Activated CD4-positive, alpha-beta T cell treated with anti-CD3 and anti-CD28 coated beads for 1 hour (primary cell): ENCODE measurements at places on chromosomes 5 and 9.
A peak's percentile ranks its signal among the peaks of the same experiment; 100 is the strongest.

- DNase-seq = no peak
Observed at GRCh38 chr9:17328331-17328730, 193.5 kb downstream of the CNTLN start.

- no peak for DNase-seq
Observed at GRCh38 chr5:136195971-136196820, 3.2 kb upstream of the SMIM32 start.

DNA sequence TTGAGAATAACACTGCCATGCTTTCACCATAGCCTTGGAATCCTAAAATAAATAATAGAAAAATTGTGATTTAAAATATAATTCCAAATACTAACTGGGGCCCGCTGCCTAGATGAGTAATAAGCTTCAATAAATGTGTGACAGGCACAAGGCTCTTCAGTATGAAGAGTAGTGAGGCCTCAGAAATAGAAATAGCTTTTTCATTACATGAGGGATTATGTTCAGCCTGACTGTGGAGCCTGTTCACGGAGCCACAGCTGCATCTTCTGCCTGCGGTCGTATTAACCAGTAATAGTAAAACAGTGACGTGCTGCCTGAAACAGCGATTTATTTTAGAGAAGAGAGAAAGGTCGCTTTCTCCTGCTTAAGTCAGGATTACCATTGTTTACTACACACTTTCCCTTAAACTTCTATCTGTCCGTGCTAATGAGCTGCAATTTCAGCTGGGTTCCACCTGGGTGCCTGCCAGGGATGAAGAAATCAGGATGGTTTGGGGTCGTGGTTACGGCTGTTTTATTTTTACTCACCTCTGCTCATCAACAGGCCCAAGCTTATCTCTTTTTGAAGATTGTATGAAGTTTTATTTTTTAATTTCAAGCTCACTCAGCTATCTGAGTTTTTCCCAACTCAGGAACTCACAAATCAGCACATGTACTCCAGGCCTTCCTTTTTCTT, 284.9 kb upstream of the WWC1 start:
- DNase-seq = no peak

DNA sequence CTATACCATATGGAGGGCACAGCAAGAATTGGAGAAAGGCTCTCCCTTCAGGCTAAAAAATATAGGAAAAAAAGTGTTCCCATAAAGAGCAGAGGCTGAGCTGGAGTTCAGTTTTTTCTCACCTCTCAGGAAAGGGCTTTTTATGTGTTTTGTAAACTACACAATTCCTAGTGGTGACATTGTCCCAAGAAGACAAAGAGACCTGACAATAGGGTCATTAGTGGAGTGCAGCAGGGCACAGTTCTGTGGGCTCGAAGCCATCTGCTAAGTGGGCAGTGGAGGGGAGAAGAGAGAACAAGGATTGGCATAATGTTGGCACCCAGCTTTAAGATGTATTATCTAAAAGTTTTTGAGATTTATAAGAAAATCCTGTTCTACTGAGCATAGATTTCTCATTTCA, 162.5 kb downstream of the HCN1 start:
- no peak for DNase-seq

DNA sequence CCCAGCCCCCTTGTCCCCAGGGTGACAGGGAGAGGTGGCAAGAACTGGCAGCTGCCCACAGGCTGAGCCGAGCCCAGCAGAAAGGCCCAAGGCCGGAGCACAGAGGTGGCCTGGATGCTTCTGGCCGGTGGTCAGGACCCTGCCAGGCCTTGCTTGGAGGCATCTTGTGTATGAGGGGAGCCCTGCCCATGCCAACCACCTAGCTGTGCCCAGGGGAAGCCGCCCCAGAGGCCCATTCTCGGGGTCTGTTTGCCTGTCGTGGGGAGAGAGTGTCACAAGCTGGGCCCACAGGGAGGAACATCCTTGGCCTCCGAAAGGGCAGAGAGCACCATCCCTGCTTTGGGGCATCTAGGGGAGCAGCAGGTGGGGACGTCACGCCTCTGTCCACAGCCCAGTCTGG, 10.0 kb downstream of the NKD2 start:
- no peak for DNase-seq

- DNase-seq = no peak
Observed at GRCh38 chr5:173327084-173327947, 898 bp downstream of the STC2 start.

DNA sequence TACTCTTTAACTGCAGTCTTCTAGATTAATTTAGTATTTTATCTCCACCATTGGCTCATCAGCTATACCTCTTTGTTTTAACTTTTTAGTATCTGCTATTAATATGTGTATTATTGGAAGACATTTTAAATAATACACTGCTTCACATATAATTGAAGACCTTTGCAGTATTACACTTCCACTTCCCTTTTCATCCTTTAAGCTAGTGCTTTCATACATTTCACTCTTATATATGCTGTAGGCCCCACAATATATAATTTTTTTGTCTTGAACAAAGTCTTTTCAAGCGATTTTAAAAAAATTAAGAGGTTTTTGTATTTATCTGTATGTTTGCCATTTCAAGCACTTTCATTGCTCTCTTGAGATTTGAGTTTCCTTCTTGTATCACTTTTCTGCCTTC, 8.6 kb upstream of the LPCAT1 start:
- DNase-seq = no peak

GRCh38 chr9:34741628-34742027, 31.7 kb upstream of the CCL21 start:
- no peak for DNase-seq

DNA sequence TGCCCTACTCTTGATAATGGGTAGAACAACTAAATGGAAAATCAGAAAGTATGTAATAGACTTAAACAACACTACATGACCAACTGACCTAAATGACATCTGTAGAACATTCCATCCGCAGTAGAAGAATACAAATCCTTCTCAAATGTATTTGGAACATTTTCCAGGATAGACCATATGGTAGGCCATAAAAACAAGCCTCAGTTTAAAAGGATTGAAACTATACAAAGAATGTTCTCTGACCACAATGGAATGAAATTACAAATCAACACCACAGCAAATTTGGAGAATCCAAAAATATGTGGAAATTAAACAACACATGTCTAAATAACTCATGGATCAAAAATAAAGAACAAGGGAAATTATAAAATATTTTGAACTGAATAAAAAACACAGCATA, 189.2 kb downstream of the NDUFS4 start:
- DNase-seq = no peak

GRCh38 chr9:36888551-36888950, 145.5 kb downstream of the PAX5 start:
- no peak for DNase-seq

DNA sequence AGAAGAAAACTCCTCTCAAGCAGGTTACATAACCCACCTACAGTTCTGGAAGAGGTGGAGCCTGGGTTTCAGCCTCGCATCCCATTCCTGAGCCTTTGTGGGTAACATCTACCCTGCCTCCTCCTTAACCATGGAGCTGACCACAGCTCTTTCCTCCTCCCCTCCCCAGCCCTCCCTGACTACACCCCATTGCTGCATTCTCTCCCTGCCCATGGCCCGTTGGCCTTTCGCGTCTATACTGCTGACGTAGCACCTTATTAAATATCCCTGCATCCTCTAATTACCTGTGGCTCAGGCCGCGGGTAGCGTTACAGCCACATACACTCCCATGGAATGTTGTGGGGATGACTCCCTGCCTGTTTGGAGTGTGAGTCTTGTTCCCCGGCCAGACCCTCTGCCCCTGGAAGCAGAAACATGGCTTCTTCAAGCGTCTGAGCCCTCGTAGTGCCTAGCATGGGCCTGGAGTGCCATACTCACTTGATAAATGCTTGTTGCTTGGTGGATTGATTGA, 72.8 kb downstream of the WWC1 start:
- DNase-seq = no peak

DNA sequence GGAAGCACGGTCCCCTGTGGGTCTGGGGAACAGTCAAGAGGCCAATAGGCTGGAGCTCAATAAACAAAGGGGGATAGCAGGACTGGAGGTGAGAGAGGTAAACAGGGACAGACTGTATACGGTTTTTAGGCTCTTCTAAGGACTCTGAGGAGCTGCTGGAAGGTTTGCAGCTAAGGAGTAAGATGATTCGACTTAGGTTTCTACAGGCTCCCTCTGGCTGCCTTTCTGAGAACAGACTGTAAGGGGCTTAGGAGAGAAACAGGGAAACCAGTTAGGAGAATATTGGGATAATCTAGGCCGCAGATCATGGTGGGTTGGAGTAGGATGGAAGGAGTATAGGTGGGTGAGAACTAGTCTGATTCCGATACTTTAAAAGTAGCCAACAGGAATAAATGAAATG, 10.4 kb downstream of the CDK5RAP2 start:
- DNase-seq = no peak

- peak; percentile 64 for DNase-seq
Observed at GRCh38 chr5:119452373-119453039, at the start of gene HSD17B4. HSD17B4 (plus strand) TSS chr5:119452497; CDS start chr5:119452576, 79 bp downstream.

GRCh38 chr5:32110111-32110696, 63.9 kb downstream of the GOLPH3 start:
- DNase-seq = no peak

DNA sequence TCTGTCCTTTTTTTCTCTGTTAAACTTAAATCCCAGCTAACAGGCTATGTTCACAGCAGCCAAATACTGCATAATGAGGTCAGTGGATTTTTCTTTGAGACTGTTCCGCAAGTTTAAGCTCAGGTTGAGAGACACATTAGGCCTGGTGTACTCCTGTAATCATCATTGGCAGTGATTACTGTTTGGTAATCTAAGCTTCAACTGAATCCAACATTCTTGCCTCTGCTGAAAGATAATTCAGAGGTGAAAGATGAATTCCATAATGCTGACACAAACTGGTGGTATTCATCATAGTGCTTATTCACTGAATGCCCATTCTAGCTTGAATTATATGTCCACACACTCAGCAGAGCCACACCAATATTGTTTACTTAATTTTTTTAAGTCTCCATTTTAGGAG, 108.5 kb downstream of the NFIB start:
- DNase-seq = no peak

DNA sequence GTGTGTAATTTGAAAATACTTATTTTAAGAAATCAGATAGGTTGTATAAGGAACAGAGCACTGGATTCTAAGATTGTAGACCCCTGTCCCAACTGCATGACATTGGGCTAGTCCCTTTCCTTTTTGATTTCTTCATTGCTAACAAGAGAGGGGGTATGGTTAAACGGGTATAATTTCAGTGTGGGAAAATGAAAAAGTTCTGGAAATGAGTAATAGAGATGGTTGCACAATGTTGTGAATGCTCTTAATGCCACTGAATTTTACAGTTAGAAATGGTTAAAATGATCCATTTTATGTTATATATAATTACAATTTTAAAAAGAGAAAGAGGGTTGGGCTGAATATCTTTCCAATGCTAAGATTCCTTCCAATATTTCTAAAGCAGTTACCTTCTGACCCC, 103.3 kb upstream of the LHFPL2 start:
- no peak for DNase-seq

GRCh38 chr5:82551840-82552385, 273.8 kb upstream of the RPS23 start:
- DNase-seq = no peak

- no peak for DNase-seq
Observed at GRCh38 chr5:4058899-4059298, 463.3 kb downstream of the IRX1 start.

DNA sequence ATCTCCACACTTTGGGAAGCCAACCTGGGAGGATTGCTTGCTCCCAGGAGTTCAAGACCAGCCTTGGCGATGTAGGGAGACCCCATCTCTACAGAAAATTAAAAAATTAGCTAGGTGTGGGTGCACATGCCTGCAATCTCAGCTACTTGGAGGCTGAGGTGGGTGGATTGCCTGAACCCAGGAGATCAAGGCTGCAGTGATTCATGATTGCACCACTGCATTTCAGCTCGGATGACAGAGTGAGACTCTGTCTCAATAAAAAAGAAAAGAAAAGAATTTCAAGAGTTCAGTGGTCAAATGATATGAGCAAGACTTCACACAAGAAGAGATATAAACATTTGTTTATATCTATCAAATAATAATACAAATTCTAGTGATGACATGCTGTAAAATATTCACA, 23.0 kb upstream of the MTAP start:
- DNase-seq = no peak

- DNase-seq = no peak
Observed at GRCh38 chr9:137423514-137424291, 510 bp downstream of the NOXA1 start.

DNA sequence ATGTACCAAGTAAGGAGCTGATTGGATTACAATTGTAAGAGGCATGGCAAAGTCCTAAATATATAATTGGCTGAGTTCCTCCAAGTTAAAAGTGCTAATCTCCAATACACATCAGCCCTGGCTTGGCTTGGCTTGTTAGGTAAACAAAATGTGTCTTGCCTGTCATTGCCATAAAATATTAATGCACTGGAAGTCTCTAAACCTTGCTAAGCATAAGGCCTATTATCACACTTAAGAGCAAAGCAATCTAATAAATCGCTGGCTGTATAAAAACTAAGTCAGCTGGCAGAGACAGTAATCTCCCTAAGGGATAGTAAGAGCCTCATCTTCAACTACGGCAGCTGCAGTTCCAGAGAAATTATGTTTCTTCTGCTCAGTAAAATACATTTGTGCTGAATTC, 418.6 kb upstream of the GRAMD2B start:
- DNase-seq = no peak

DNA sequence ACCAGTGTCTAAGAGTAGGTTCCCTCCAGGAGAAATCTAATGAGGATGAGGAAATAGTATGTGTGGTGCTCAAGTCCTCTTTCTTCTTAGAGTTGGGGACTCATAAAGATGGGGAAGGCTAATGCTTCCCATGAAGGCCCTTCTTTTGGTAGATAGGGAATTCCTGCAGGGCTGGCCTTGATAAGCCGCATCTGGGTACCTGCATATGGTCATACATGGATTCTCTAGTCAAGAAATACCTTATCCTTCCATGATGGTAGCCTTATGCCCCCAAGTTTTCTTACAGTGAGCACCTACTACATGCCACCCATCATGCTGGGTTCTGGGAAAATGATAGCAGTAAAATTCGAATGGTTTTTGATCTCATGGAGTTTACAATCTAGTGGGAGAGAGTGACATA, 382.6 kb downstream of the KDM4C start:
- no peak for DNase-seq

- DNase-seq = no peak
Observed at GRCh38 chr5:178786859-178787499, 56.5 kb upstream of the ZNF354A start.

GRCh38 chr9:93975262-93975661, 20.1 kb upstream of the BARX1 start:
- no peak for DNase-seq
